Fibroblast of mammary gland (primary cell): ENCODE measurements at places on chromosomes 7 and 10.

GRCh38 chr7:46626691-46627310, 705.7 kb upstream of the IGFBP3 start:
- DNase-seq = peak; percentile 38

DNA sequence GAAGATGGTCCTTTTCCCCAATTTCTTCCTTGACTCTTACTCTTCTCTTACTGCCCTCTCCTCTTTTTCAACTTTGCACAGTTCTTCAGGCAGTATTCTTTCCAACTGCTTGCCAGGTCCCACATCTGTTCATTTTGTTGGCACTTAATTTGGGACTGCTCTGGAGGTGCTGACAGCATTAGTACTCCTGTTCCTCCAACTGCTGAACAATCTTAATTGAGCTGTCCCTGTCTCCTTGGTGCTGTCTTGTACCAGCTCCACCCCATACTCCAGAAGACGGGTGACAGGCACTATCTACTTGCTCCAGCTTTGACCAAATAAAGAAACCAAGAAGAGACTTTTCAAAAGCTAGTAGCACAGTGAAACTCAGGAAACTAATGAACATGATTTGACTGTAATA, 160.0 kb downstream of the PDE1C start:
- no peak for DNase-seq

DNA sequence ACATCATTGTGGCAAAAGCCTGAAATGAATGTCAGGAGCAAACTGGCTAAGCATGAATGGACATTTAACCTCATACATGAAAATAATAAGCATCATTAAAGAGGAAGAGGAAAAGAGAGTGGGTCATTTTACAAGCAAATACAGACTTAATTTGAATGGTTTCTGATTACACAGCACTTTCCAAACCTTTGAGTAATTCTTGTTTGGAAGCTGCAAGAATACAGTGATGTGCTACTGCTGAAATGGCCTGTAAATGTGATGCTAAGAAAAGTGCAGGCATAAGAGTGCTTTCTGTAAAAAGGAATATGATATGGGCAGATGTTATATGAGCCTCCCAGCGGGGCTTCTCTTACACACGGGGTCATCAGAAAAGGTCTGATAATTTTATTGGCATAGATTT, 30.2 kb downstream of the TAS2R16 start:
- no peak for DNase-seq

DNA sequence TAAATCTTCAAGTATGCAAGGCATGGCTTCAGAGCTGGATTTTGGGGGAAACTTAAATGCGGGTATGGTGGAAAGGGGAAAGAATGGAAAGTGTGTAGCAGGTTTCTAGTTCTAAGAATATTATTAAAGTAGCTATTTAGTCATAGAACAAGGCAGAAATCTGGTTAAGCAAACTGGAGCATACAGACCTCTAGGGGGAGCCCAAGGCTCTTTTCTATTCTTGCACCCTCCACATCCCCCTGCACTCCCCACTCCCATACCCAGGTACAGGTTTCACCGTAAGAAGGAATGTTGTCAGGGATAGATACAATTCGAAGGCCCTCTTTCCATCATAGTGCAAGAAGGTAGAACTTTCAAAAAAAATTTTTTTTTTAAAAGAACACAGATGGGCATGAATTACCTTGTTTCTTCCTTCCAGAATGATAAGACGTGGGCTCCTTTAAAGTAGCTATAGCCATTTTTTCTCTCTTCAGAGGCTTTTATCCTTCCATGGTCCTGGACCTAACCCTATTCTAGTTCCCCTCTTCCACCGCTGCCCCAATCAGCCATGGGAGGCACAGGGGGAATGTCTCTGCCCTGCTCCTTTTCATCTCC, 41.5 kb upstream of the SMIM30 start:
- peak; percentile 49 for DNase-seq

DNA sequence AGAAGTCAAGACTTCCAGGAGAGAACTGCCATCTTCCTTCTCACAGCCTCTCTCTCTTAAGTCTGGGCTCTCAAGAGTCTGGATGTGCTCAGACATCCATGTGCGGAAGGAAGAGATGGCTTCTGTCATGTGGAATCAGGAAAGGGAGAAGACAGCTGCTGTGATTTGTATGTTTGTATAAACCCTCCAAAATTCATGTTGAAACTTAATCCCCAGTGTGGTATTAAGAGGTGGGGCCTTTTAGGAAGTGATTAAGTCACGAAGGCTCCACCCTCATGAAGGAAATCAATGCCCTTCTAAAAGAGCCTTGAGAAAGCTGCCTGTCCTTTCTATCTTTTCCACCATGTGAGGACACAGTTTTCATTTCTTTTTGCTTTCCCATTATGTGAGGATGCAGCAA, 73.9 kb upstream of the PTN start:
- DNase-seq = peak; percentile 44

- no peak for DNase-seq
Measured at GRCh38 chr10:119461923-119462322, 80.6 kb downstream of the RGS10 start.

GRCh38 chr7:86282014-86282682, 361.6 kb upstream of the GRM3 start:
- DNase-seq = no peak
